ENCODE measurements at places on chromosomes 1 and 21.
A peak's percentile ranks its signal among the peaks of the same experiment; 100 is the strongest.

DNA sequence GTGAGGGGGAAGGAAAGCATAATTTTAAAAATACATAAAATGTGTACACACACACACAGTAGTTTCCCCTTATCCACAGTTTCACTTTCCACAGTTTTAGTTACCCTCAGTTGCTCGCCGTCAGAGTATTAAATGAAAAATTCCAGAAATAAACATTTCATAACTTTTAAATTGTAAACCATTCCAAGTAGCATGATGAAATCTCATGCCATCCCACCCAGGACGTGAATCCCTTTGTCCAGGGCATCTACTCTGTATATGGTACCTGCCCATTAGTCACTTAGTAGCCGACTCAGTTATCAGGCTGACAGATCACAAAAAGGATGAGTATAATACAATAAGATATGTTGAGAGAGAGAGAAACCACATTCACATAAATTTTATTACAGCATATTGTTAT is 36.2 kb downstream of the EPS15 start:
- H3K36me3 ChIP-seq = no peaks in the 10 kb centered on the region
- no peak overlapping the region for H3K27ac ChIP-seq
- DNase-seq = no peak
- peaks cover 2% of the 10 kb centered on the region for H3K4me1 ChIP-seq

DNA sequence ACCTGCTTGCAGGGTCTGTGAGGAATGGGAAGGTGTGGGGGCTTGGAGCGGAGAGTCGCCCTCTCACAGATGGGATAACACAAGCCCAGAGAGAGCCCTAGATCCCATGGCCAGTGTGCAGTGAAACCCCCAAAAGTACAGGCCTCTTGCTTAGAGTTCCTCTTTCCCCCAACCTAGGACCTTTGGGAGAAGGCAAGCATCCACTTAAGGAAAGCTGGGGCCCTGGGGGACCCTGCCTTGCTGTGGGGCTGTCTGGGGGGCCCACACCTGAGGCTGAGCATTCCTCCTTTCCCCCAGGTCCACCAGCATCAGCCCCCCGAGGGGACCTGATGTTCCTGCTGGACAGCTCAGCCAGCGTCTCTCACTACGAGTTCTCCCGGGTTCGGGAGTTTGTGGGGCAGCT is 1.1 kb downstream of the VWA1 start:
- no peaks in the 10 kb centered on the region for H3K36me3 ChIP-seq
- no peak overlapping the region for H3K27ac ChIP-seq
- no peaks in the 10 kb centered on the region for H3K27me3 ChIP-seq
- H3K4me1 ChIP-seq = peaks cover 44% of the 10 kb centered on the region
- DNase-seq = no peak
- peak overlapping the region; percentile 49 for H3K4me3 ChIP-seq

DNA sequence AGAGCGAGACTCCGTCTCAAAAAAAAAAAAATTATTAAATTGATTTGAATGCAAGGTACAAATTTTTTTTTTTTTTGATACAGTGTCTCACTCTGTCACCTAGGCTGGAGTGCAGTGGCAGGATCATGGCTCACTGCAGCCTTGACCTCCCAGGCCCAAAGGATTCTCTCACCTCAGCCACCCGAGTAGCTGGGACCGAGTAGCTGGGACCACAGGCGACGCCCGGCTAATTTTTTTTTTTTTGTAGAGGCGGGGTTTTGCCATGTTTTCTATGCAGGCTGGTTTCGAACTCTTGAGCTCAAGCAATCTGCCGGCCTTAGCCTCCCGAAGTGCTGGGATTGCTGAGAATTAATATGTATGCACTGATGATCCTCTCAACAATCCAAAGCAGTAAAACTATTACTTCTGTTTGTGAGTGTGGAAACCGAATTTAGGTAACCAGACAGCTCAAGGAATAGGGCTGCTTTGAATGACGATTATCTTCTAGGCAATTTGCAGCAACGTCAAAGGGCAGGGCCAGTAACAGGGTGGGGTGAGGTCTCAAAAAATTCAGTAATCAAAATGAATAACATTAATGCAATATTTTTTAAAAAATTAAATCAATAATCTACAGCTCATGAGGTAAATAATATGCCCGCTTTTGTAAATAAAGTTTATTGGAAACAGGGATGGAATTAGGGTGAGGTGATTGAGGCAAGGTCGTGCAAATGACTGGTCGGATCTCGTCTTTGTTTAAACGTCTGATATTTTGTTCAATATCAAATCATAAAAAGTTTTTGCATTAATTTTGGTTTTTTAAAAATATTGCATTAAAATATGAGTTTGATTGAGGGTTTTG is 1.2 kb downstream of the CLSPN start:
- no peak for DNase-seq
- H3K4me3 ChIP-seq = peak overlapping the region; percentile 42
- no peaks in the 10 kb centered on the region for H3K36me3 ChIP-seq

DNA sequence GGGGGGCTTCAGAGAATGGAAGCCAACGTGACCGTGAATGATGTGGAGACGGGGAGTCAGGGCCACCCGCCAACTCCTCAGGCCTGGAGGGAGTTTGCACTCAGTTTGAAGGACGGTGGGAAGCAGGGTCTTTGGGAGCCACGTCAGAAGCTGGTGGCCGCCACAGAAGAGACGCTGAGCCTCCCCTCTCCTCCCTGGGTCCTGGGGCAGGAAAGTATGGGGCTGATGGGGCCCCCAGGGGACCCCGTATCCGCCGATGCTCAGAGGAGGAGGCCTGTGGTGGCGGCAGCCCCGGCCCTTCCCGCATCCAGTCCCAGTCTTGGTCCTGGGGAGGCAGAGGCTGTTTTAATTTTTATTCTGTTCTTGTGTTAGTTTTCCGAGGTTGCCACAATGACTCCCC is 188.6 kb upstream of the C1orf174 start:
- no peak for DNase-seq
- H3K36me3 ChIP-seq = no peaks in the 10 kb centered on the region
- no peaks in the 10 kb centered on the region for H3K4me1 ChIP-seq
- H3K4me3 ChIP-seq = no peak overlapping the region

DNA sequence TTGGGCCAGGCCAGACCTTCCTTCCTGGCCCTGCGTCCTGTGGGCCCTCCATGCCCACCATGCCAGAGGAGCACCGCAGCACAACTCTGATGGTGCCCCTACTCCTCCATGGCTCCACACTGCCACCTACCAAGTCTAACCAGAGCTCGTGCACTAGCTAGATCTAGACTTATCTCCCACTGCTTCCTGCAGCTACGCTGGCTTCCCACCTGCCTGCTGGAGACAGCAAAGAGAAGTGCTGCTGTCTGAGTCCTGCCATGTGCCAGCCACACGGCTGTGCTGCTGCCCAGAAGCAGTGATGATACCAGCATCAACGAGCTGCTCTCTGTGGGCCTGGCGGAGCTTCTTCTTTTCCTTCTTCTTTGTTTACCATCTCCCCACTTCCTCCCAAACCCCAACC is 4.5 kb downstream of the GUCA2B start:
- no peak overlapping the region for H3K27ac ChIP-seq
- no peaks in the 10 kb centered on the region for H3K36me3 ChIP-seq
- H3K4me1 ChIP-seq = no peaks in the 10 kb centered on the region
- H3K4me3 ChIP-seq = no peak overlapping the region
- no peak for DNase-seq
- H3K27me3 ChIP-seq = no peaks in the 10 kb centered on the region

DNA sequence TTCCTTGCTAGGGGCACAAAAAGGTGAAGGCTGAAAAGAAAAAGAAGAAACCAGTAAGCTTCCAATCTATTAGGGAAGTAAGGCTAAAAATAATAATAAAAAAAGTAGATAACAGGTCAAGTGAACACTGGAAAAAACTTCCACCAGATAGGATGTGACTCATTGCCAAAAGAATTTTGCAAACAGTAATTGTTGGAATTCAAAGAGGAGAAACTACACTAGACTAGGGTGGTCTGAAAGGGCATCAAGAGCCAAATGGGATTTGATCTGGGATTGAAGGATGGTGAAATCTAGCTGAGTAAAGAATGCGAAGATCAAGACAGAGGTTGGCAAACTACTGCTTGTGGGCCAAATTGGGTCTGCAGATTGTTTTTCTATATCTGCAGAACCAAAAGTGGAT is 6.0 kb upstream of the ST6GALNAC3 start:
- no peaks in the 10 kb centered on the region for H3K36me3 ChIP-seq
- no peak overlapping the region for H3K27ac ChIP-seq
- H3K4me1 ChIP-seq = no peaks in the 10 kb centered on the region
- no peaks in the 10 kb centered on the region for H3K27me3 ChIP-seq
- H3K4me3 ChIP-seq = no peak overlapping the region

GRCh38 chr1:204176049-204176448 is 9.9 kb upstream of the REN start:
- H3K27me3 ChIP-seq = no peaks in the 10 kb centered on the region
- DNase-seq = peak; percentile 3
- no peaks in the 10 kb centered on the region for H3K4me1 ChIP-seq
- H3K4me3 ChIP-seq = no peak overlapping the region

GRCh38 chr21:28272272-28272992 is 720.2 kb downstream of the LTN1 start:
- DNase-seq = no peak
- no peak overlapping the region for H3K4me3 ChIP-seq
- H3K4me1 ChIP-seq = no peaks in the 10 kb centered on the region
- no peaks in the 10 kb centered on the region for H3K36me3 ChIP-seq
- no peak overlapping the region for H3K27ac ChIP-seq

DNA sequence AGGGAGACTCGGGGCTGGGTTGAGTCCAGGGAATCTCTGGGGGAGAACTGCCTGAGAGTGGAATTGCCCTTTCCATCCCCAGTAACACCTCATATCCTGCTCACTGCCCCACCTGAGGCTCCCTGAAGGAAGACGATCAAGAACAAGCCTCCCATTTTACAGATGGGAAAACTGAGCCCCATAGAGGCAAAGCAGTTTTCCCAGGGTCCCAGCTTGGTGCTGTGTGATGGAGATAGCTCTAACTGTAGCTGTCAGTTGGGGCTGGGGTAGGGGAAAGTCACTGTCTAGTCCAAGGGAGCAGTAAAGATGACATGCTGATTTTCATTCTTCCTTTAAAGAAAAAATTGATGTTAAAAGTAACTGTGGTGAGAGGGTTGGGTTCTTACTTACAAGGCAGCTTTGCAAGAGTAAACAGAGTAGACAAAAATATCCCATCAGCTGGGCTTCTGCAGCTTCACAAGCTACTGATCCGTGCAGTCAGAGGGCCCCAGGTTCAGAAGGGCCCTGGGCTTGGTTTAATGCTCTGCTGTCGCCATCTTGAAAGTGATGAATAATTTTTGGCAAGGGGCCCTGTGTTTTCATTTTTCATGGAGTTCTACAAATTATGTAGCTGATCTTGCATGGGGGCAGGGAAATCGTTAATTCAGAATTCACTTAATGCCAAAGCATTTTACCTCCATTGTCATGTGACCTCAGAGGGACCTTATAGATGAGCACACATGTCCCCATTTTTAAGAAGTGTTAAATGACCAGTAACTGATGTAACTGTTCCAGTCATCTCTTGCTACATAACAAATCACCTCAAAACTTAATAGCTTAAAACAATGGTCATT is 17.6 kb upstream of the TNFRSF1B start:
- H3K27me3 ChIP-seq = no peaks in the 10 kb centered on the region
- H3K36me3 ChIP-seq = no peaks in the 10 kb centered on the region
- no peak for DNase-seq

- no peaks in the 10 kb centered on the region for H3K36me3 ChIP-seq
- DNase-seq = no peak
- H3K4me3 ChIP-seq = no peak overlapping the region
- no peak overlapping the region for H3K27ac ChIP-seq
- no peaks in the 10 kb centered on the region for H3K27me3 ChIP-seq
Observed at GRCh38 chr1:230548357-230548756, 93.9 kb upstream of the COG2 start.

GRCh38 chr1:192442736-192443135 is 125.9 kb downstream of the RGS21 start:
- no peaks in the 10 kb centered on the region for H3K4me1 ChIP-seq
- no peak for DNase-seq
- no peak overlapping the region for H3K27ac ChIP-seq
- H3K36me3 ChIP-seq = no peaks in the 10 kb centered on the region

- H3K27me3 ChIP-seq = no peaks in the 10 kb centered on the region
- no peaks in the 10 kb centered on the region for H3K4me1 ChIP-seq
- no peak overlapping the region for H3K27ac ChIP-seq
- no peak overlapping the region for H3K4me3 ChIP-seq
Observed at GRCh38 chr1:17869815-17870214, 114.7 kb downstream of the ACTL8 start.

DNA sequence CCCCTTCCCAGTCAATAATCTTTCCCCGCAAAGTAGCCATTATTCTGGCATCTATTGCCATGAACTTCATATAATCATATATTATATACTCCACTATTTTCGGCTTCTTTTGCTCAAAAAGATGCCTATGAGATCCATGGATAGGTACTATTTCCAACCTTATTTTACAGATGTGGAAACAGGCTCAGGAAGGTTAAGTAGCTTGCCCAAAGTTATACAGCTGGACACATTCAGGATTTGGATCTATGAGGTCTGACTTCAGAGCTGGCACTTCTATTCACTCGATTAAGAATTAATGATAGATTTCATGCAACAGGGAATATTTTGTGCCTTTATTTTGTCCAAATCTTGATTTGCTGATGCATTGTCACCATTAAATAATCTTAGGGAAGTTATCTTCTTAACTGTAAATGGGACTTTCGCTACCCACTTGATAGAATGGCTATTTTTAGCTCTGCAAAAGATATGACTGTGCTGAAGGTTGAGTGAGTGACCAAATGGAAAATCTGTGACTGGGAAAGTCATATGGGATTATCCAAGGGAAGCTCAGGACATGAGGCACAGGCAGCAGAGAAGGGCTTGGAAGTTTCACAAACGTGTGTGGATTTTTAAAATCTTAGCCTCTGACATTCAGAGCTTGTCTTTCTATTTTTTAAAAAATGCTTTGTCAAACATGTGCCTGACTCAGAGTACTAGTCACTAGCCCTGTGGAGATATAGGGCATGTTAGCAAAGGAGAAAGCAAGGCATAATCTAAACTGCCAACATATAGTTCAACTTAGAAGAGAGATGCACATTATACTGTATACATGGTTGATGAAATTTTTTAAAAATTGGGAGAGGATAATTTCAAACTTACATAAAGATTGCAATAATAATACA is 36.5 kb downstream of the GIPC2 start:
- no peak overlapping the region for H3K4me3 ChIP-seq
- no peak for DNase-seq
- no peaks in the 10 kb centered on the region for H3K36me3 ChIP-seq
- no peaks in the 10 kb centered on the region for H3K27me3 ChIP-seq
- H3K4me1 ChIP-seq = no peaks in the 10 kb centered on the region
- no peak overlapping the region for H3K27ac ChIP-seq
